Mesenchymal stem cell (in vitro differentiated cells and primary cell): ENCODE measurements at places on chromosomes 12 and 14.
A peak's percentile ranks its signal among the peaks of the same experiment; 100 is the strongest.

DNA sequence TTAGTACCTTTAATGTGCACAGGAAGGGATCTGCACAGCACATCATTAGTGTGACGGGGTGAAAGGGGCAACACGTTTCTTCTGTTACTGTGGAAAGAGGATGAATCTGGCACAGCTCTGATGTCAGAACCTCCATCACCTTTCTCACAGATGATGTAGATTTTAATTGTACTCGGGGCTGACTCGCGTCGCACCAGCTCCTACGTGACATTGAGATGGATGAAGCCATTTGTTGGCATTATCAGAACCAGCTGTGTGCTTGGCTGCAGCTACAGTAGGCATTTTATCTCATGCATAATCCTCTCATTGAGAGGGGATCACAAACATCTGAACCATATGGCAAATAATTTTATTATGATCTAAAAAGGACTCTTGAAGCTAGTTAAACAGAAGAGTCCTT, 173.6 kb downstream of the PDZRN4 start:
- DNase-seq: no peak

- DNase-seq: no peak
Measured at GRCh38 chr12:69008520-69008919, 75.5 kb upstream of the CPM start.

DNA sequence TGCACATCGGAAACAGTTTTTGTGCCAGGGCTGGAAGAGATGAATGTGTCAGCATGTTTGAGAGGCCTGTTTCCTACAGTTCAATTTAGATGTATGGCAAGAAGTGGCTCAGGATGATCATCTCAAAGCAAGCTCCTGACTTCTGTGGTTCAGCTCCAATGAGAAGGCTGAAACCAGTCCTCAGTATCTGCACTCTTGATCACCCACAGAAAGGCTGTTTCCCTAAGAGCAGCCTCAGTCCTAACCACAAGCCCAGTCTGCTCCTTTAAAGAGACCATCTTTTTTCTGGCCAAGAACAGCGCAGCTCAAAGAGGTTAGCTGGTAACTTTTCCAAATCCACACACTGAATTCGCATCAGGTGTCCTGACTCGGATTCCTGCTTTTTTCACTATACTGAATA, 19.2 kb downstream of the CSRP2 start:
- DNase-seq: no peak

- no peak for DNase-seq
Measured at GRCh38 chr14:92328664-92329255, 5.8 kb downstream of the SLC24A4 start.

DNA sequence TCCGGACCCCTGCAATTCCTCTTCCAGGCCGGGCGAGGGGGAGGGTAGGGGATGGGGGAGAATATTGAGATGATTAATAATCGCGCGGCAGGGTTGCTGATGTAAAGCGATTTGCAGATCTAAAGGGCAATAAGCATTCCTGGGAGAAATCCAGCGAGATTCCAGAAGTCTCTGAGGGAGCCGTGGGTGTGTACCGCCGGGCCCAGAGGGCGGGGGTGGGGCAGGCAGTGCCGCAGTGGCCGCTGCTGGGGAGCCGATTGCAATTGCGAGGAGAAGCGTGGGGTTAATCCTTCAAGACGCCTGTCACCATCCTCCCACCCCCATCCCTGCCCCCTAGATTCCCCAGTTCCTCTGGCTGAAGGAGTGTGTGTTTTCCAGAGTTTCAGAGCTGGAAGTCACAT, 16.4 kb downstream of the FOS start:
- peak; percentile 87 for DNase-seq

DNA sequence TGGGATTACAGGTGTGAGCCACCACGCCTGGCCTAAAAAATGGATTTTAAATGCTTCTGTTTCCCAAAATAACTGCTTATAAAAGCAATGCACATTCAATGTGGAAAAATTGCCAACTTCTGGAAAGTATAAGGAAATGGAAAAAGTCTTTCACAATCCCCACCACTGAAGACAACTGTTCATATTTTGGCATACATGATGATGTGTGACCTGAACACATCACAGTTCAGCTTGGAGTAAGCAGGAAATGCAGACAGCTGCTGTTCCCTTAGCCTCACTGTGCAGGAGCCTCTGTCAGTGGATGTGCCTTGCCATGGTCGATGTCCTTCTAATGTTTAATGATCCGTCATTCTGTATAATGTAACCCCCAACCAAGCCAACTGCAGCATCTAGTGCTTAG, 5.2 kb downstream of the MTERF2 start:
- no peak for DNase-seq

GRCh38 chr12:54497883-54498282, 331 bp downstream of the NCKAP1L start:
- DNase-seq: no peak

GRCh38 chr14:54935958-54936357, 33.3 kb upstream of the GCH1 start:
- peak; percentile 49 for DNase-seq

- DNase-seq: no peak
Measured at GRCh38 chr12:89069431-89069830, 282.9 kb downstream of the DUSP6 start.

- DNase-seq: peak; percentile 6
Measured at GRCh38 chr12:63206909-63207308, 55.9 kb upstream of the AVPR1A start.

- DNase-seq: no peak
Measured at GRCh38 chr12:116273813-116274550, 3.5 kb downstream of the MED13L start.

DNA sequence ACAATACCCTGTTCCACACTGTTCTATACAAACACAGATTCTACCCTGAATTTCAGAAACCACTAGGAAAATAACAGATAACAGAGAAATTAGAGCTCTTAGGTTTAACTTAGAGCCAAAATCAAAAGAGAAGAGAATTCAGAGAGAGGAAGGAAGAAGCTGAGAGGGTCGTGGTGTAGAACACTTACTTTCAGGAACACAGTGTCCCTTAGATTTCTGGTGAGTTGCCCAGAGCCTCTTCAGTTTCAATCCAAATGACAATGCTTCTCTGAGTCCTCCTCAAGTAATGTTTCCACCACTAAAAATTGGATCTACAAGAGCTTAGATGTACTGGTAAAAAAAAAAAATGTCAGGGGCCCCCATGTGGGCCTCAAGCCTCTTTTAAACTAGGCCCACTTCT, 2.6 kb downstream of the YAF2 start:
- no peak for DNase-seq

- DNase-seq: no peak
Measured at GRCh38 chr14:20626274-20626673, 15.2 kb downstream of the OR6S1 start.

DNA sequence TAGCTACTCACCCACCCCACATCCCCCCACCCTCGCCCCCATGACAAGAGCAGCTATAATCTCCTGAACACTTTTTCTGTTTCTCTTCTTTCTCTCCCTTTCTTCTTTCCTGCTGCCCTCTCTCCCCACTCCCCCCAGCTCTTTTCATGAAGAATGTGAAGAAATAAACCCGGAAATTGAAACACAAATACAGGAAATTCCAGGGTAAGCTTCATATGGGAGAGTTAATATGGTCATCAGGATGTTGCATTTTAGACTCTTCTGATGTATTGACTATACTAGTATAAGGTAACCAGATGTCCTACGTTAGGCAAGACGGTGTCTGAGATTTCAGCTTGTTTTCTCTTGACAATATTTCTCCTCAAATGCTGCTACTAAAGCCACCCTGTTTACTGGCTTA, 41.6 kb upstream of the LRIG3 start:
- DNase-seq: peak; percentile 33

DNA sequence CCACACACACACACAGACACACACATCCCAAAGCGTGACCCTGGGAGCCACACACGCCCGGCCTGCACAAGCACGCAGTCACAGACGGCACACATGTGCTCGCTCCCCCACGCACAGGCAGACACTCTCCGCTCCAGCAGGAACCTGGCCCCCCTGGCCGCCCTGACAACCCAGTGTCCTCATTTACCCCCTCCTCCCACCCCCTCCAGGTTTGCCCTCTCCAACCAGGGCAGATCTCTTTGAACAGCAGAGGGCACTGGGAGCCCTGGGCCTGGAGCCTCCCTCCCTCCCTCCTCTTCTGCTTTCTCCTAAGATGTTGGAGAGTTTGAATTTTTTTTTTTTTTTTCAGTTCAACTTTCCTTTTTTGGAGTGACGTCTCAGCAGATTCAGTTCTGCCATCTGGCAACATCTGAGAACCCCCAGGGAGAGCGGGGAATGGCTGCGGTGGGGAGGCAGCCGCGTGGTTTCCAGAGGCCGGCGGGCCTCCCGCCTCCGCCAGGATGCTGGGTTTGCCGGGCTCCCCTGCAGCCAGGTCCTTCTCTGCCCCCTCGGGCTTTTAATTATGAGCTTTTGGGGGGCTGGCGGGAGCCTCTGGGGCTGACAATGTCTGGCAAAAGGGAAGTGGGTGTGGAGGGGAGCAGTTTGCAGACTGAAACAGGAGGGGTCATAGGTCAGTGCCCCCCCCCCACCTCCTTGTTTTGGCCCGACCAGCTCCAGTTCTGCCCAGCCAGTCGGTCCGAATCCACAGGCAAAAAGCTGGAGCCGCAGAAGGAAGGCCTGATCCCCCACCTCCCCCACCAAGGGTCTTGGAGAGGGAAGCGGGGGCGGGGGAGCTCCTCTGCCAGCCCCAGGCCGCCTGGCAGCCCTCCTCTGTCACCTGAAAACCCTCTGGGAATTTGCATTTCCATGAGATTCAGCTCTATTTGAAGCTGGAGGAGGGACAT, 1.3 kb upstream of the NCOR2 start:
- peak; percentile 97 for DNase-seq

- no peak for DNase-seq
Measured at GRCh38 chr12:3405821-3406220, 85.2 kb upstream of the PRMT8 start.

DNA sequence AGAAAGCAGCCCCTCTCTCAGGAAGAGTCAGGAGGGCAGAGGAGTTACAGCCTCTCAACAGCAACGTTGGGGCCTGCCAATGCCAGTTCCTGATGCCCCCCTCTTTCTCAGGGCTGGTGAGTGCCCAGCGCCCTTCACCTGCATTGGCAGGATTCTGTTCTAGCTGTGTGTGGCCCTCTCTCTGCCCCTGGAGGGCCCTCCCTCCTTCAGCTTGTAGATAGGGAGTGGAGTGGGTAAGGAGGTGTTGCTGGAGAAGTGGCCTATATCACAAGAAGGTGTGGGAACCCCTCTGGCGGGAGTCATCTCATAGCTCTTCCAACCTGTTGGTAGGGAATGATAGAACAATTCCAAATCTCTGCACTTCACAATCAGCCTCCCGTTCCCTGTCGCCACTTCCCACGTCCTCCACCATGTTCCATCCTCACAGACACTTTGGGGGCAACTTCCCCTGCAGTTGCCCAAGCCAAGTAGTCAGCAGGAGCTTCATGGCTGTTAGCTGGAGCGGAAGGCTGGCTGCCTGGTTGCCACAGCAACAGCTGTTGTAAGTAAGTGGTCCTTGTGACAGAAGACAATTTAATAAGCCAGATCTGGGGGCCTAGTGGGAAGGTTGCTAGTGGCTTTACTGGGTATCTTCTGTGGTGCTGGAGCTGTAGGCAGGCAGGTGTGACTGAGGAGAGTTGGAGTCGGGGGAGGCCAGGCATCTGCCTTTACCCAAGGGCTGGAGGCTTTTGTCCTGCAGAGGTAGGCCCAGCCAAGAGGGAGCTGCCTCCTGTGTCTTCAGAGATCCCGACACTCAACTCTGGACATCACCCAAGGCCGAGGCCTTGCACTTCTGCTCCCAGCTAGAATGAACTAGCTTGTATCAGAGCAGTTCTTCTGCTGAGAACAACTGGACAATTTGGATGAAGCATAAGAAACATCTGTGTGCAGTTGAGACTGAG, 38.4 kb downstream of the GALNT16 start:
- DNase-seq: no peak

GRCh38 chr12:114740448-114740847, 56.5 kb upstream of the TBX3 start:
- DNase-seq: no peak

DNA sequence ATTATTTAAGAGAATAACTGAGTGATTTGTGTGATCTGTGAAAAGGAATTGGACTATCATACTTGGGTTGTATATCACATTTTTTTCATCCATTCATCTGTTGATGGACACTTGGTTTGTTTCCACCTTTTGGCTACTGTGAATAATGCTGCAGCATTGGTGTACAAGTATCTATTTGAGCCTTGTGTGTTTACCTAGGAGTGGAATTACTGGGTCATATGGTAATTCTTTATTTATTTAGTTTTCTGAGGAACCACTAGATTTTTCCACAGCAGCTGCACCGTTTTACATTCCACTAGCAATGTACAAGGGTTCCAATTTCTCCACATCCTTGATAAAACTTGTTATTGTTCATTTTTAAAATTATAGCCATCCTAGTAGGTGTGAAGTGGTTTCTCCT, 56.1 kb downstream of the APAF1 start:
- peak; percentile 58 for DNase-seq

DNA sequence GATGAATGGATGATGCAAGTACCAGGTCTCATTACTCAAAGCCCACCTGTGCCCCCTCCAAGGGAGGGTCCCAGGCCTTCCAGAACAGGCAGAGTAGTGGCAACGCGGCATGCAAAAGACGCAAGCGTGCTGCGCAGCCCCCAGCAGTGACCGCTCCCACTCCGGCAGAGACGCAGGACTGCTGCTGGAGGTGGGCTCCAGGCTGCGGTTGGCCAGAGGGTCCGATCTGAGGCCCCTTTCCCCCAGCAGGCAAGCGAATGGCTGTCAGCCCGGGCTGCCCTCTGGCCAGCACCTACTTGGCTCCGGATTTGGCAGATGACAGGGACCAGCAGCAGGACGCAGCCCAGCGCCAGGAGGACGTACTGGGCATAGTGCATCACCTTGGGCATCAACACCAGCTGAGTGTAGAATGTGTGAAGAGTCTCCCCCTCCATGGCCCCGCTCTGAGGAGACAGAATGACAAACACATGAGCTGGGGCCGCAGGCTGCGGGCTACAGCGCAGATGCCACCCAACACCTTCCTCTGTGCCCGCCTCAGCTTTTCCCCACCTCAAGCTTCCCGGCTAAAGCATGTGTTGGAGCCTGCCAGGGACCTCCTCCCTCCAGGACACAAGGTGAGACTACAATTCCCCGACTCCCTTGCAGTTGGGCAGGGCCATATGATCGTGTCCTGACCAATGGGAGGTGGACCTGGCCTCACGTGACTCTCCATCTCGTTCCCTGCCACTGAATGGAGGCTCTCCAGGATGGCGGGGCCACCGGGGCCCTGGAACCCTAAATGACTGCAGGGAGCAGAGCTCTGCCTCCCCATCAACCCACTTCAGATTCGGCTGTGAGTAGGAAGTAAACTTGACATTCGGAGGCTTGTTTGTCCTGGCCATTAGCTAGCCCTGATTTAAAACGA, 77.4 kb downstream of the SCARB1 start:
- peak; percentile 33 for DNase-seq

DNA sequence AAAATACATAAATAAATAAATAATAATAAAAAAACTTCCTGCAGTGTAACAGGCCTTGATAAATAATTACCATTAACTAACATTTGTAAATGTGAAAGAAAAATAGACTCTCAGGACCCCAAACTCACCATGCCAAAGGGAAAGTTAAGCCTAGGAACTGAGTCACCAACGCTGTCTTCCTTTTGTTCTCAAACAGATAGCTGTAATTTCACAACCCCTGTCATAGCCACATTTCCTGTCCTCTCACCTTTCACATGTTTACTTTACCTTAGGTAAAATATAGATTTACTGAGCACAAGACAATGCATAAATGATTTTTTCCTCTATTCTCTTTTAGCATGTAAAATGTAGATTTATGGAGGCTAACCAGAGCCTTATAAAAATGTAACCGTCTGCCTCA, 35.9 kb upstream of the CHST11 start:
- no peak for DNase-seq

- no peak for DNase-seq
Measured at GRCh38 chr12:103769240-103769945, 71.6 kb downstream of the NT5DC3 start.

- DNase-seq: no peak
Measured at GRCh38 chr14:46381674-46382073, 269.9 kb downstream of the RPL10L start.
